ENCODE measurements at places on chromosomes 2 and 18. TPM values are rescaled to one million over a fixed set of nuclear protein-coding genes. Genes with fewer than 3 reads are reported as not detected.
A peak's percentile ranks its signal among the peaks of the same experiment; 100 is the strongest.

CSRNP3 gene
- not detected for total RNA-seq

DNA sequence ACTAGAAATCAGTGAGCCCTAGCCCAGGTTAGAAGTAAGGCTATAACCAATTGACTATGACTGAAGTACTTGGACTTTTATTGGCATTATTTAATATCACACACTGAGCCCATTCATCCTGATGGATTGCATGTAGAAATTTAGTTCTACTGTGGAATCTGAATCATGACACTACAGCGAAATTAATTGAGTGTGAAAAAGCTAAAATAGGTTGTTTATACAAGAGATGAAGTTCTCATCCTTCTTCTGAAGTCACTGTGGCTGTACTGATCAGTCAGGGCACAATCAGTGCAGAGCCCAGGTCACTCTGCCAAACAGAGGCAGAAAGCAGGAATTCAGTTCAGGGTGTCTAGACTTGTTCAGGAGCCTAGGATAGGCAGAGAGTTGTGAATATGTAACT, 158.9 kb downstream of the BABAM2 start:
- no peak for DNase-seq

CPS1 gene
- 0.88 TPM for total RNA-seq

DNA sequence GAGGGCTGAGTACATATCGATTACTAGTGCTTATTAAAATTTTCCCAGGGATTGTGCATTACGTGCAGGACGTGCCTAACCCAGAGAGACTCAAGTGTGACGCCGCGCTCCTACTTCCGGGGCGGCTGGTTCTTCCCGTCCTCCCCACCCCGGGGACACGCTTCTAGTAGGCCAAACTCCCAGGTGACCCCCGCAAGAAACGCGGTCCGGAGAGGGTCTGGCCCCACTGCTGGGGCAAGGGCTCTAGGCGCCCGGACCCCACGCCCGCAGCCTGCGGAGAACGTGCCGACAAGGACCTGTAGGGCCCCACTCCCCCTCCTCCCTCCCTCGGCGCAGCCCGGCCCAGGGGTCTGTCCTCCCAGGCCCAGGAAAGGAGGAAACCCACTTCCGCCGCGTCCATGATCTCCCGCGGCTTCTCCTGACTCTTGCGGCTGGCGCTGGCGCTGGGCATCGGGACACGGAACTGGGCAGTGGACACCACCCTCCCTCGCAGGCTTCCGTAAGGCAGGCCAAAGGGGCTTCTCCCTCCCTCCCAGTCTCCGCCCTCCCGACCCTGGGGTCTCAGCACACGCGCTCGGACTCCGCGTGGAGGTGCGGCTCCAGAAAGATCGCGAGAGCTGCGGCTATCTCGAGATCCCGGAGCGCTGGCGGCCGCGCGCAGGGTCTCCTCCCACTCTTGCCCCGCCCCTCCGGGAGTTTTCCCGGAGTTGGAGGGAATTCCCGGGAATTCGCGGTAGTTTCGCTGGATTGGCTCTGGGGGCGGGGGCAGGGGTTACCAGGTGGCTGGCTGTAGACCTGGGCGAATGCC, at the start of gene DARS1:
Gene DARS1, minus strand, starts transcription at position 609 of the 808 bp plus-strand sequence. Its CDS starts 158 bp downstream, at position 451.
- DNase-seq = peak; percentile 92

DNA sequence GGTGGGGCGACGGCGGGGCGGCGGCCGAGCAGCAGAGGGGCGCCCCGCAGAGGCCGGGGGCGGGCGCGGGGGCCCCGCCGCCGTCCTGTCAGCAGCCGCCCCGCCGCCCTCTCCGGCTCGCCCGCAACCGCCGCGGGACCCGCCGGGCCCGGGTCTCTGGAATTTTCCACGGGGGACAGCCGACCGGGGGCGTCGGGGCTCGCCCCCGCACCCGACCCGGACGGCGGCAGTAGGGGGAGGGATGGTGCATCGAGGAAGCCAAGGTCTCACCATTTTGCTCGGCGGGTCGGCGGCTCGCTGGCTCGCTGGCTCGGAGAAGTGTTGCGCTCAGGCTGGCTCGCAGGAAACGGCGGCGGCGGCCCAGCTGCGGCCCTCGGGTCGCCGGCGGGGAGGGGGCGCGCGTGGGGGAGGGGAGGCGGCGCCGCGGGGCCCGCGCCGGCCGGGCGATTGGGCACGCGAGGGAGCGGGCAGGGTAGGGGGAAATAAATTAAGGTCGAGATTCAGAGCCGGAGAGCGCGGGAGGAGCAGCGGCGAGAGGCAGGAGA, 405 bp downstream of the PPP3R1 start:
- peak; percentile 15 for DNase-seq

Measured in endothelial cell of umbilical vein (primary cell).